Endodermal cell (in vitro differentiated cells): ENCODE measurements at places on chromosomes 12 and 14.

GRCh38 chr12:126547905-126548304, 1482.7 kb downstream of the AACS start:
- no peak for DNase-seq

- peak; percentile 46 for DNase-seq
These were observed 8.0 kb downstream of the AQP6 start for GRCh38 chr12:49980501-49981349.

- peak; percentile 78 for DNase-seq
These were observed 68.6 kb upstream of the USP15 start for GRCh38 chr12:62191491-62192179.

GRCh38 chr12:92753976-92754885, 51.4 kb downstream of the PLEKHG7 start:
- no peak for DNase-seq

DNA sequence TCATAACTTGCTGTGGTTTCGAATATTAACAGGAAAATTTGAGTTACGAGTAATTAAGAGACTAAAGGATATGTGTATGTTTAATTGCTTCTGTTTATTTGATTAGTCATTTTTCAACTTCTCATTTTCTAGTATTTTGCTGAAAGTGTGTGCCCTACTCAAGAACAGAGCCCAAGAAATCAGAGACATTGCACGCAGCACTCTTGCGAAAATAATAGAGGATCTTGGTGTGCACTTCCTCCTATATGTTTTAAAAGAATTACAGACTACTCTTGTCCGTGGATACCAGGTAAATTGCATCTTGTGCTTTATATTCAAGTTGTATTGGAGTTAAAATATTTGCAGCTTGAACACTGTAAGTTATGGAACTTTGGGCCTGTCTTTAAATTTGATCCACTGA, 50.8 kb downstream of the ARL1 start:
- no peak for DNase-seq

GRCh38 chr14:93960108-93960475, 16.3 kb downstream of the ASB2 start:
- no peak for DNase-seq

- no peak for DNase-seq
These were observed 349 bp downstream of the CDC42BPB start for GRCh38 chr14:103057028-103057371.

DNA sequence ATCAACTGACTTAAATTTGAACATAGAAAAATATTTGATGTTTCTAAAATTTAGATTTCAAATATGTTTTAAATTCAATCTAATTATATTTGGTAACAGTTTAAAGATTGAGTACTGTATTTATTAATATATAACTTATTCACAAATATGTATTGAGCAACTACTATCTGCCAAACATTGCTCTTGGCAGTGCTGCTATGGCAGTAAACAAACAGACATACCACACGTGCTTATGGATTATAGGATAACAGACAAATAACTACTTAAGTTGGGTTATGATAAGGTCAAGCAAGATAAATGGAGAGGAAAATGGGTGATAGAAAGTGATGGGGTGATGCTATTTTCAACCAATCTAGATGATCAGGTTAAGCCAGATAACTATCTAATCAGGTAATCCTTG, 538.1 kb downstream of the C12orf50 start:
- DNase-seq: no peak

DNA sequence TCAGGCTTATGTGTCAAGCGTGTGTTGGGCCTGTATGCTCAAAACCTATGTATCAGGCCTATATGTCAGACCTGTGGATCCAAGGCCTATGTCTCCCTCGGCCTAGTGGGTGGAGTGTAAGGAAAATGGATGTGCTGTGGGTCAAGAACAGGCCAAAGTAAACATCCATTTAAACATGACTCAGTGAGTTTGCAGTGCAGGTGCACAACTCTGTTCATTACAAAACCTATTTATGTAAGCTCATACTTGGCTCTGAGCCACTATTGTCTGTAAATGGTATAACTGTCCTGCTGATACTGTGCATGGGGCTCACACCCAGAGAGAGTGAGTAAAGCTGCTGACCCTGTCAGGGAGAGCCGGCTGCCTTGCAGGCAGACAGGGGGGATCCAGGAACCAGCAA, 249.7 kb upstream of the AVPR1A start:
- DNase-seq: no peak

DNA sequence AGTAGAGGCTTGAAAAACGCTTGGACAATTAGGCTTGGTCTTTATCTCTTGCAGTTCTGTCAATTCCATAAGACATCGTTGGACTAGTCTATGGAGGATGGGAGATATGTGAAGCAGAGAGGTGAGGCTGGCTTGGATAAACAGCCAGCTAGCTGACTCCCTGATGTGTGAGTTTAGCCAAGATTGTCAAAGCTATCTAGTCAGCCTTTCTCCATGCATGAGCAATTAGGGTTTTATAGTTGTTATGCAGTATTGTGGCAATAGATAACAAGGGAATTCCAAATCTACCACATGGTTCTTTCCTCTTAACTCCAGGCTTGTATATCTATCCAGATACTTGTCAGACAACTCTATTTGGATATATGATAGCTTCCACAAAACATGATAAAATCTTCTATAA, 153.6 kb upstream of the NRXN3 start:
- DNase-seq: no peak

DNA sequence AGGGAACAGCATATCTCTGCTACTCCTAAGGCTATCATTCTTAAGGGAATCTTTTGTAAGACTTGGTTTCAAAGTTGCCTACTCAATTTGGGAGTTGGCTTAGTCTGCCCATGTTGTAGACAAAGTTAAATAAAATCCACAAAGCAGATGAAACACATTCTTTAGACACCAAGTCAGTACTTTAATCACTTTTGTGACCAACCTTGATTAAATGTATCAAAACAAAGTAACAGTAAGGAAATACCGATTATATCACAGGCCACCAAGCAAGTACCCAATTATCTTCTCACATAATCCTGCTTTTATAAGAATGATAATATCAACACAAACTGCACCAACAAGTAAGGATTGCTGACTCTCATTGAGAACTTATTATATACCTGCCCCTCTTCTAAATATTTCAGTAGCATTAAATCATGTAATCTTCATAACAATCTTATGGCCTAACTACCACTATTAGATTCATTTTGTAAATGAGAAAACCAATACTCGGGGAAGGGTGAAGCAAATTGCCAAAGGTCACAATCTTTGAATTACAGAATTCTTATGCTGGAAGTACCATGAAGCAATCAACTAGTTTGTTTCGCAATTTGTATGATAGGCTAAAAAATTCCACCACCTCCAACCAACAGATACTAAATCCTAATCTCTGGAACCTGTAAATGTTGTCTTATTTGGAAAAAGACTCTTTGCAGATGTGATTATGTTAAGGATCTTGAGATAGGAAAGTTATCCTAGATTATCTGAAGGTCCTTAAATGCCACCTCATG, 12.6 kb upstream of the DIO2 start:
- DNase-seq: no peak

- DNase-seq: no peak
These were observed 37.8 kb upstream of the ATP2A2 start for GRCh38 chr12:110243227-110243626.

DNA sequence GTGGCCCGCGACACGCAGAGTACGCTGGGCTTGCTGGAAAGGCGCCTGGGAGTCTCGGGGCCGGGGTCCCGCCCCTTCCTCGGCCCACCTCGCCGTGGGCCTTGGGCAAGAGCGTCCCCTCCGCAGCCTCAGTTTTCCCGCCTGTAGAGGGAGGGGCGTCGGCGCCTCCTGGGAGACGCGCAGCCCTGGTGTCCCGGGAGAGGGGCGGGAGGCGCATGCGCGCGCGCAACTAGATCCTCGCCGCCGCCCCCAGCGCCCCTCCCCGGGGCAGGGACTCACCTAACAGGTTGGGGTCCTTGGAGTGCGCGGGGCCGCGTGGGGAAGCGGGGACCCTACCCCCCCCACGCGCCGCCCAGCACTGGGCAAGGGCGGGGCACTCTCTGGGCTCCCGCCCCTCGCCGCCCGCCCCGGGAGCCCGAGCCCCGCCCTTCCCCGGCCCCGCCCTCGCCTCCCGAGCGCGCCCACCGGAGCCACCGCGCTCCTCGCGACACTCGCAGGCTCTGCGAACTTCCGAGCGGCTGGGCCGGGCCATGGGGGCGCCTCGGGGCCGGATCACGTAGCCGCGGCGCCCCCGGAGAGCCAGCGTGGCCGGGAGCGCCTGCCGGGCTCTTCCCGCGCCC, at the start of gene KIF26A:
Gene KIF26A (plus strand): TSS at position 490 of the 620 bp plus-strand sequence. CDS start 136 bp downstream, outside the sequence.
- DNase-seq: peak; percentile 89

DNA sequence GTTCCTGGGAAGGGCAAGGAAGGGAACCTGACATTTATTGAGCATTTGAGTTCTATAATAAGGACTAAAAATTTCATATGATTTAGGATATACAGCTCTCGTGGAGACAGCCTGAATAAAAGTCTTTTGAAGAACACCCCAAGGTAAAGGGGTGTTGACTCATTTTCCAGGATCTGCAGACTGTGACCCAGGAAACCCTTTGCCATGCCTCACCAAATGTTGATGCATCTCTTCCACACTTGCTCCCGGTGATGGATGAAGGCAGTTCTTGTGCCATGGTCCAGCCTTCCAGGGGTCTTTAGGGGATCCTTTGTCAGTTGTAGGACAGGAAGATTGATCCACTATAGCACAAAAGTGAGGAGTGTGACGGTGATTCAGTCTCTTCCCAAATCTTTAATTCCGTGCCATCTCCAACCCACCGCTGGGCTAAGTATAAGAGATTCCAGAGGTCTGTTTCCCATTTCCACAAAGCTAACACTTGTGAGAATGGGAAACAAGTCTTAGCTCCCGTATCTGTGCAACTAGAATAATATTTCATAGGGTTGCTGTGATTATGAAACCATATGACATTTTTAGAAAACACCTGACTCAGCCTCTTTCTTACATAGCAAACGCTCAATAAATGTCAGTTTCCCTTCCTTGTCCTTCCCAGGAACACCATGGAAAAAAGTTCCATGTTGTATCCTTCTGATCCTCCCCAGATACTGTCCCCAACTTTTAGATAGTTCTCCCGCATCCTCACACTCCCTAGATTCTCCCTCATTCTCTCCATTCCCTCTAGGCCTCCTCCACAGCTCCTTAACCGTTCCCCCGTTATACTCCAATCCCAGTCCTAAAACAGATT, 836 bp downstream of the AAAS start:
- DNase-seq: no peak

GRCh38 chr14:92416544-92416943, 93.6 kb downstream of the SLC24A4 start:
- DNase-seq: no peak

- DNase-seq: no peak
These were observed 152.0 kb upstream of the DYRK2 start for GRCh38 chr12:67496581-67496980.

- DNase-seq: peak; percentile 53
These were observed 2.5 kb downstream of the KCNH3 start for GRCh38 chr12:49541140-49541861.

- no peak for DNase-seq
These were observed 42.5 kb upstream of the BMP4 start for GRCh38 chr14:53999061-53999488.

GRCh38 chr12:15752785-15753184, 36.4 kb downstream of the EPS8 start:
- no peak for DNase-seq

GRCh38 chr12:52049286-52049685, 2.0 kb upstream of the NR4A1 start:
- DNase-seq: peak; percentile 53

GRCh38 chr12:102681747-102682146, 201.4 kb upstream of the IGF1 start:
- DNase-seq: no peak

DNA sequence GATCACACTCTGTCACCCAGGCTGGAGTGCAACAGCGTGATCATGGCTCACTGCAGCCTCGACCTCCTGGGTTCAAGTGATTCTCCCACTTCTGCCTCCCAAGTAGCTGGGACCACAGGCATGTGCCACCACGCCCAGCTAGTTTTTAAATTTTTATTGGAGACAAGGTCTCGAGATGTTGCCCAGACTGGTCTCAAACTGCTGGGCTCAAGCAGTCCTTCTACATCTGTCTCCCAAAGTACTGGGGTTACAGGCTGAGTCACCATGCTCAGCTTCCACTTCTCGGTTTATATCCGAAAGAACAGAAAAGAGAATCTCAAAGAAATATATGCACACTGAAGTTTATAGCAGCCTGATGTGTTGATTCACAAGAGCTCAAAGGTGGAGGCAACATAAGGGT, 107.5 kb downstream of the SCARB1 start:
- no peak for DNase-seq

DNA sequence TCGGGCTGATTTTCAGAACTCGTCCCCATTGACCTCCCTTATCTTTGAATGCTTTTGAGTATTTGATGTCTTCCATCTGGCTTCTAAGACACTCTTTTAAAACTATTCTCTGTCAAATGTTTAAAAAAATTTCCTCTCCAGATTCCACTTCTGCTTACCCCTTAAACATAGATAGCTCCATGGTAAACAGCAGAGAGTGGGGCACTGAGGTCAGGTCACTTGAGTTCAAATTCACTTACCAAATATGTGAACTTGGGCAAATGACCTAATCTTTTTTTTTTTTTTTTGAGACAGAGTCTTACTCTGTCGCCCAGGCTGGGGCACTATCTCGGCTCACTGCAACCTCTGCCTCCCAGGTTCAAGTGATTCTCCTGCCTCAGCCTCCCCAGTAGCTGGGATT, 126.8 kb upstream of the CPSF6 start:
- DNase-seq: no peak

DNA sequence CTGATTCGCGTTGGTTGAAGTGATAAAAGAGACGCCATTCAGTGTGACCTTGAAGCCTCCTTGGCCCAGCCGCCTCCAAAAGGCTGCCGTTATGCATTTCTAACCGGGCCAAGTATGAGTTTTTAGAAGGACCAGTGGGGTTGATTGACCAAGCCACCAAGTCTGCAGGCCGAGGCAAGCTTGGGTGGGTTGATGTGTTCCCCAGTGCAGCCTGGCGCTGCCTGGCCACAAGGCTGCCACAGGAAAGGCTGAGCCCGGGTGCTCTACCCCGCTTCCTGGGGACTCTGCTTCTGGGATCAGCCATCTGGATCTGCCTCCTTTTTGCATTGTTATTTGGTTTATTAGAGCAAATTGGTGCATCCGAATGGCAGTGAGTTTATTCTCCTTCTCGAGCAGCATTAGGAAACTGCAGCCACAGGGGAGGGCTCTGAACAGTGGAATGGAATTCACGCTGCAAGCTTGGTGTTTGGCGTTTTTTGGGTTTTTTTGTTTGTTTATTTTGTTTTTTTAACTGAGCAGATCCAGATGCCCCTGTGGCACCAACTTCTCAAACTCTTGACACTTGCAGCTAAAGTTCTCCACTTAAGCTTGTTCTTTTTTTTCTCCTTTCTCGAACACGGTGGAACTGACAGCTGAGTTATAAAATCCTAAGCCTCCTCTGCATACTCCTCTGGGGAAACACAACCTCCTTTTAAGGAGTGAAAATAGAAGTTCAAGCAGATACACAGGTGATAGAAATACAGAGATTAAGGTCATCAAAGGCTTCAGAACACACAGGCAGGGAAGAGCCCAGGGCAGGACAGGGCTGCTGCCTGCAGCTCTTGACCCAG, 145.4 kb upstream of the FKBP4 start:
- DNase-seq: peak; percentile 48

- DNase-seq: no peak
These were observed 6.8 kb upstream of the NR4A1 start for GRCh38 chr12:52044292-52044983.
